ENCODE measurements at places on chromosomes 7 and 10. TPM values are rescaled to one million over a fixed set of nuclear protein-coding genes. Genes with fewer than 3 reads are reported as not detected.

DNA sequence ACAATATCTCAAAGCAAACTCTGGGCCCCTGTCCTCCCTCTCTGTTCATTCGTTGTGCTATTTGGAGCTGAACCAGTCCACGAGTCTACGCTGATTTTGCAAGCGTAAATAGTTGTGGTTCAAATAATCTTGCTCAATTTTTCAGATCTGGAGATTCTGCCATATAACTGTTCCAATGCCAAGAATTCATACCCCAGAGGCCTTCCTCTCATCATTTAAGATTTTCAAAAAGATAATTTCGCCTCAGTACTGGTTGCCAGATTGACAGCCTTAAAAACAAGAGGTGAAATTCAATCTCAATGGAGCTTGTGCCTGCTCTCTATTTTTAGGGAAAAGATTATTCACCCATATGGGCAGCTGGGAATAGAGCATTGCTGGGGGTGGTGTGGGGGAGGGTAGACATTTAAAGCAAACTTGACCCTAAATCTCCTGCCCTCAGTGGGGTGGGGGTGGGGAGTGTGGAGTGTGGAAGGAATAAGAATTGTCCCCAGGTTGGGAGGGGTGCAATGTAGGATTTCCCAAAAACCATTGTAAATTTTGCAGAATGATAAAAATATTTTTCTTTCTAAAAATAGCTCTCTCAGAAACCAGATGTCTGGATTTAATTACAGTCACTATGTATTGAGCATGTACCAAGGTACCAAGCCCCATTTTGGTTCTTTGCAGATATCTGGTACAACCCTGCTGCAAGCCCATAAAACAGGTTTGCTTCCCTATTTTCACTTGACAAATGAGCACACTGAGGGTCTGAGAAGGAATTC lies 104.7 kb upstream of the EEPD1 start:
- no peak for DNase-seq

DNA sequence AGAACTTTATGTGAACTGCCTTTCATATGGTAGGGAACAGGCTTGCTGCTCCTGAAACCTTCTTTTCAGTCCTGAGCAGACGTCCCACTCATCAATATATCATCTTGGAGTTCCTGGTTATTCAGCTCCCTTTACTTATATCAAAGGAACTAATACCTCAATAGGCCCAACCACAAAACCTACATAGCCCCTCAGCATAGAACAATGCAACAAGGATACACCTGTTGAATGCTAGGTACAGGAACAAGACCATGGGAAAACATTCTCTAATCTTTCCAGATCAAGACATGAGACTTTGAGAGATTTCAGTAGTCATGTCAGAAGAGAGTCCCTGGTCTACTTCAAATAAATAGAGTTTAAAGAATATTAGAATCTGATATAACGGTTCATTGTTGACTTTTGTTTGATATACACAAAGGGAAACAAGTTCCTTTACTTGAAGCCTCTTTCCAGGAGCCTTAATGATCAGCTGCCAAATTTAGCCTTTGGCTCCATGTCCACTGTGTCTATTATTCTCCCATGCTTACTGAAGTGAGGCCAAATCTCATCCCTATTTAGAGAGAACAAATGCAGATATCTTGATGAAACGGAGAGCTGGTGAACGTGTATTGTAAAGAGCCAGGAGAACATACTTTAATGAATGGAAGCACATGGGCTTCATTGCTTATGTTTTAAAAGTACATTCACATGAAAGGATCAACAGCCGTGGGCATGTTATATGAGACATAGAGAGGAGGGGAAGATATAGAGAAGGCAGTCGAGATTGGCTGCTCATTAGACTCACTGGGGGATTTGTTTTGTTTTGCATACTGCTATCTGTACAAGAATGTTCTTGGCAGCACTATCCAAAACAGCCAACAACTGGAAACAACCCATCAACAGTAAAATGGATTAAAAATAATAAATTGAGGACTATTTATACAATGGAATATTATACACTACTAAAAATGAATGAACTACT lies 9.5 kb downstream of the RHOBTB1 start:
- no peak for DNase-seq

GRCh38 chr10:119604468-119604867 lies 7.7 kb upstream of the TIAL1 start:
- no peak for DNase-seq

Gene TDRD1
- not detected for total RNA-seq

DNA sequence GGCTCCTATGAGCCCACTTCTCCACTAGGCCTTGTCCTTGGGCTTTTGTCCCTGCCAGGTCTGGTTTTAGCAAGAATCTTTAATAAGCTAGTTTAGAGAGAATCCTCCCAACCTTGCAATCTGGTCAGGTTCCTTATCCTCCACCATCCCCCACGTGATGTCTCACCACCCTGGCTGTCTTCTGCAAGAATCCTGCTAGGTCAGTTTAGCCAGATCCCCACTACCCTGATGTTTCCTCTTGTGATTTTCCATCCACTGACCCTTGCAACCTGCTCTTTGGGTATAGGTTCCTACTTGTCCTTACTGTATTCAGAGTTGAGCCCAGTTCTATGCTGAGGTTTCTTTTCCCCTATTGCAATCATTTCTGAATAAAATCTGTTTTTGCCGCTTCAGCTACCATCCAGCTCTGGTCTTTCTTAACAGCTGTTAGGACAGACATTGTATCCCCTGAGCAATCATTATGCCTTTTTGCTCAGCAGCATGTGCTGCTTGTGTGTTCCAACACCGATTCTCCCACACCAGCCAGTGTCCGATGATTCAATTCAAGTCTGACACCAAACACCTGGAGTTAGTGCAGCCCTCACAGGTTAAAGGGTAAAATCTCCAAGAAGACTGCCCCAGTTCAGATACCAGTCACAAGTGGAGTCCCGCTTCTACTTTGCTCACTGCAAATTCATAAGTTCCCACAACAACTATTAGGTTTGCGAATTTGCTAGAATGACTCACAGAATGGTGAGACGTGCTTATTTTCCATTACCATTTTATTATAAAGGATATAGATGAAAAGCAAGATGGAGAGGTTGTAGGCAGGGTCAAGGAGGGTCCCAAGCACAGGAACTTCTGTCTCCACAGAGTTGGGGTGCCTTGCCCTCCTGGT lies 62.2 kb upstream of the ADCY1 start:
- DNase-seq: no peak

- no peak for DNase-seq
Measured at GRCh38 chr10:11285171-11285570, 267.5 kb downstream of the CELF2 start.

- DNase-seq: no peak
Measured at GRCh38 chr7:158255558-158255957, 332.1 kb downstream of the PTPRN2 start.

DNA sequence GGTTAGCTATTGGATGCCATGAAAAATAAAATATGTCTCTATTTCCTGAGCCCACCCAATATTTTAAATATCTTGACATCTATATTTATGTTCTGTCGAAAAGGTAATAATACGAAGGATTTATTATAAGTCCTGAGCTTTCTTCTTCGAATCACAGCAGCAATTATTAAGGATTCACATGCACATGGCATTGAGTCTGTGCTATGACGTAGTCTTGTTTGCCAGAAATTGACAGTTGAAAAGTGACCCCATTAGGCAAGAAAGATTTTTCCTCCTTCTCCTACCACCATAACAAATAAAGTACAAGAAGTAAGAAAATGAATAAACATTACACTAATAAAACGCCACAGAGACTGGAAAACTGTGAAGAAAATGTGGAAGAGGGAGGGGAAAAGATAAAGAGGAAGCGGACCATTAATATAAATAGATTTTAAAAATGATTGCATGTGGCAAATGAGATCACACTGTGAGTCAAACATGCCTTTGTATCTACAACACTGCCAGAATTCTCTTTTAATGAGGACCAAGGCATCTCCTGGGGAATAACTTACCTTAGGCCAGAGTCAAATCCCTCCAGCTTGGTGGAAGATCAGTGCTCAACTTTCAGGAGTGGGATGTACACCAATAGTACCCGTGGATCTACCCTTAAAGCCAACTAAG lies 21.6 kb downstream of the FZD1 start:
- DNase-seq: no peak

Gene GNG11
- total RNA-seq: 26.8 TPM

DNA sequence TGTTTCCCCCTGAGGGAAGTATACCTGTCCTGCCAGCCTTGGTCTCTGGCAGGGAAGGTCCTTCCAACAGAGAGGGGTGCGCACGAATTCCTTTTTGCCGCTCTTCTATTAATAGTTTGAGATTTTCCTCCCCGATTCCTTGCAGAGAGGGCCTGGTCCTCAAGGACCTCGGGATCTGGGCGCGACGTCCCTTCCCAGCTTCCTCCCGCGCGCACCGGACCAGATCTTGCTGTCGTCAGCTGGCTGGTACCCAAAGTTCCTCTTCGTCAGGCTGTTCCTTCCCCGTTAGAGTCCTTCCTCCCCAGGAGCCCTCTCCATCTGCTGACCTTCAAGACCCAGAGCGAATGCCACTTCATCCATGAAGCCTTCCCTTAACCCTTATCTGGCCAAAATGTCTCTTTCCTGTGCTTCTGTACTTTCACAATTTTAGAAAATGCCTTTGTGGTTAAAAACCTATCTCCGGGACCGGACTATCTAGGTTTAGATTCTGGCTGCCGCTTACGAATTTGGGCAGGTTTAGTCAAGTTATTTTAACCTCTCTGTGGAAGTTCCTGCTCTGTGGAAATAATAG lies 851 bp upstream of the GOT1 start:
- peak; percentile 80 for DNase-seq

Gene ZNF804B
- total RNA-seq: not detected

- DNase-seq: no peak
Measured at GRCh38 chr10:125231116-125231812, 70.9 kb upstream of the CTBP2 start.

- DNase-seq: no peak
Measured at GRCh38 chr10:132151286-132151950, 35.3 kb upstream of the DPYSL4 start.

DNA sequence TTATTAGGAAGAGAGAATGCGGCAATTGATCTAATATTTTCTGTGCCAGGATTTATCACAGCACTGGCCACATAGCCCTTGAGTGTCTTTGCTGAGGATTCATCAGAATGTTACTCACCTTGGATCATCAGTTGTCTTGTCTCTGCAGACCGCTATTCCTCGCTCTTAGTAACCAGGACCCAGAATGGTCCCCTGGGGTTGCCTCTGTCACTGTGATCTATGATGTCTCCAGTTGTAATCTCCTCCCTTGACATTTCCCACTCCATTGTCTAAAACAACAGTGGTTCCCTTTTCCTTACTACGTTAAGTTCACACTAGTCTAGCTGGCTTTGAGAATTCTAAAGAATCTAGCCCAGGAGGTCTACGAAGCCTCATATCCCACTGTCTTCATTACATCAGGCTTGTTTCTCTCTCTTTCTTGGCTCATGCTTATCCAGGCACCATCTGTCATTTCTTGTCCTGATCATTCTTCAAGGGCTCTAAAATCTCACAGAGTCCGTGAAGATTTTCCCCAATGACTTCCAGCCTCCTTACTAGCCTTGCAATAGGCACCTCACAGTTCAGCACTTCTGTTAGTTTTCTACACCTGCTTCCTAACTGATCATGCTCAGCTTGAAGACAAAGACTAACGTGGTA lies 125.8 kb downstream of the CUBN start:
- DNase-seq: no peak

Gene PGAM2
- total RNA-seq: not detected

All from stomach (tissue), 19 donors.